Mammary epithelial cell (primary cell): ENCODE measurements at places on chromosomes 1 and 21. TPM values are rescaled to one million over a fixed set of nuclear protein-coding genes. Genes with fewer than 3 reads are reported as not detected.

Gene DSCAM
- total RNA-seq: 4.7 TPM

Gene CFHR3
- total RNA-seq: 0.19 TPM in 1 of 2 replicates, not detected in the other

- no peak for DNase-seq
Measured at GRCh38 chr1:29303201-29304024, 67.1 kb downstream of the PTPRU start.

DNA sequence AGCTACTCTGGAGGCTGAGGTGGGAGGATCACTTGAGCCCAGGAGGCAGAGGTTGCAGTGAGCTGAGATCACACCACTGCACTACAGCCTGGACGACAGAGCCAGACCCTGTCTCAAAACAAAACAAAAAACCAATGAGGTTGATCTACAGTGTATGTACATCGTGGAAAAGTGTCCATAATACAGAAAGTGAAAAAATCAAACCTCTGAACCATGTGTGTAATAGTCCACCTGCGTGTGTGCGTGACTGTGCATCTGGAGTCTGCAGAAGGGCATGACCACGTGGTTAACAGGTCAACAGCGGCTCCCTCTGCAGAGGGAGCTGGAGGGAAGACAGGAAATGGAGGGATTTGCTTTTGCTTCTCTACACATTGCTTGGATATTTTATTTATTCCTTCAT is 32.4 kb upstream of the ENO1 start:
- peak; percentile 63 for DNase-seq

DNA sequence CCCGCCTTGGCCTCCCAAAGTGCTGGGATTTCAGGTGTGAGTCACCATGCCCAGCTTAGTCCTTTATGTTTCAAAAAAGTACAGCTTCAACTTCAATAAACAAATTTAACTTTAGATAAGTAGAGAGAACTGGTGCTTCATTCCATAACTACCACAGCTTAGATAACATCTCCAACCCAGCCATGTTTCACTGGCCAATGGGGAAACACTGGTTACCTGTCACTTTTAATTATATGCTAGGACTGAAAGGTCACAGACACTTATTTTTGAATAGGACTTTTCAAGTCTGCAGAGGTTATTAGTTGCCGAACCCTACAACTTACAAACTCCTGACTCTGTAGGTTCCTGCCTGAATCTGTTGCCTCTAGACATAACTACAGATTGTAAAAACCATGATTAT is 56.5 kb upstream of the ST6GALNAC3 start:
- DNase-seq: no peak

Gene AVPR1B
- not detected in 2 replicates for total RNA-seq

DNA sequence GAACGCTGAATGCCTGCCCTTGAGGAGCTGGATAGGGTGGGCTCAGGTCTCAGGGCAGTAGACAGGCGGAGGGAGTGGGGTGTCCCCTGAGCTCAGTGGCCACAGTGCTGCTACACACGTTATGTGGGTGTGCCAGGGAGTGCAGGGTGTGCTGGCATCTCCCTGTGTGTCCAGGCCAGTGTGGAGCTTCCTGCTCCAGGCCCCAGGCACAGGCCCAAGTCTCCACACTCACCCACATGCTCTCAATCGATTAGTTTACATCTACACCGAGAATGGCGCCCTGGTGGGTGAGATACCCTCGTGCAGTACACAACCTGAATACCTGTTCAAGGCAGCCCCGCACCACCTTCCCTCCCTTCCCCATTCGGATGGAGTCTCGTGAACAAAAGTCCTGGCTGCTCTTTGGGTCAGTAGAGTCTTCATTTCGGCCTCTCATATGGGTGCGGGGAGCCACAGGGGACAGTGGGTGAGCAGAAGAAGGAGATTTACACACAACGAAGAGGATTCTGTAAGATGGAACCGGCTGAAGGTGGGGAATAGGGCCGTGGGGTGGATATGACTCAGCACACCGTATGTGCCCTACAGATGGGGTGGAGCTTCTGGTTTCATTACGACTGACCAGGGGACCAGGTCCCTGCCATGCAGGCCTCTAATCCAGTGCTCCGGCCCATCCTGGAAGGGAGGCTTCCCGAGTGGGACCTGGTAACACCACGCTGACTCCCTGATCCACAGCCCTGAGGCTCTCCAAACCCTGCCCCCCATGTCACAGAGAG is 93.3 kb downstream of the SPSB1 start:
- no peak for DNase-seq

Gene GBP3
- 27.2 TPM for total RNA-seq

Gene JAM2
- 0.17 TPM for total RNA-seq

Gene ETV3
- total RNA-seq: 20.5 TPM

DNA sequence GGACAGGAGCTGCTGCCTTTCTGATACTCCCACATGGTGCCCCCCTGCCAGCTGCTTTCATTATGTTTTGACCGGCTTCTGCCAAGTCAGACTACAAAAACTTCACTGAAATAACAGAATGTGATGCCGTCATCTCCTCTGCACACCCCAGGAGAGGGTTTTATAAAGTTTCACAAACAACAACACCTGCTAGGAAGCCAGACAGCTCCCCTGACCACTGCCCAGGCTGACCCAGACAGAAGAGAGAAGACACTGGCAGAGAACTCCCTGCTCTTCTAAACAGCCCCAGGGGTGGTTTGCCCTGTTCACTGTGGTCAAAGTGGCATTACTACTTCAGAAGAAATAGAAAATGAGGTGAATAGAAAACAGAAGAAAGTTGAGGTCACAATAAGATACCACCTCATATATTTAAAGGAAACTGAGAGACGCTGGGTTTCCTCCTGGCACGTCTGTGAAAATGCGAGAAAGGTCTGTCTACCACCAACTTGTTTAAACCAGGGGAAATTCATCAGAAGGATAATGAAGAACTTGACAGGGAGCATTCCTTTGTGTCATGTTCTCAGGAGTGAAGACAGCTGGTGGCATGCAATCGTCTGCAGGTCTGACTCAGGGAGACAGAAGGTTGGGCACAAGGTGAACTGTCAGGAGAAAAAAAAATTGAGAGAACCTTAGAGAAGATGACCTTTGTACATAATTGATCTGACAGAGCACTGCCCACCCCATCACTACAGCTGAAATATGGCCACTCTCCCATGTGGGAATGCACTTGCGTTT is 119.0 kb upstream of the NFIA start:
- DNase-seq: peak; percentile 17

- no peak for DNase-seq
Measured at GRCh38 chr1:109498161-109498801, 4.4 kb downstream of the CYB561D1 start.

DNA sequence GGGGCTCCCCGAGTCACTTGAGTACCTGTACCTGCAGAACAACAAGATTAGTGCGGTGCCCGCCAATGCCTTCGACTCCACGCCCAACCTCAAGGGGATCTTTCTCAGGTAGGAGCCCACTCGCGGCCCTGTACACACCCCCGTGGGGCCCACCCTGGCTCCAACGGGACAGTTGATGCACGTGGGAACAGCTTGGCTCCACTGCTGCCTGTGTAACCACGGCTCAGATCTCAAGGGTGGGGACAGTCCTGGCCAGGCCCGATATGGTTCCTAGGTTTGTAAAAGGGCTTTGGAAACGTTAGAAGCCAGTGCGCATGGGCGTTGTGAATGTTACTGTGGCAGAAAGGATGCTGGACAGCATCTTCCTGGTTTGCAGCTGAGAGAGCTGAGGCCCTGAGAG is 18.8 kb downstream of the PODN start:
- DNase-seq: no peak

Gene TNNI3K
- total RNA-seq: not detected in 2 replicates

Gene DMAP1
- total RNA-seq: 21.5 TPM

Gene SLC25A34
- 0.89 and 1.7 TPM in 2 replicates for total RNA-seq

DNA sequence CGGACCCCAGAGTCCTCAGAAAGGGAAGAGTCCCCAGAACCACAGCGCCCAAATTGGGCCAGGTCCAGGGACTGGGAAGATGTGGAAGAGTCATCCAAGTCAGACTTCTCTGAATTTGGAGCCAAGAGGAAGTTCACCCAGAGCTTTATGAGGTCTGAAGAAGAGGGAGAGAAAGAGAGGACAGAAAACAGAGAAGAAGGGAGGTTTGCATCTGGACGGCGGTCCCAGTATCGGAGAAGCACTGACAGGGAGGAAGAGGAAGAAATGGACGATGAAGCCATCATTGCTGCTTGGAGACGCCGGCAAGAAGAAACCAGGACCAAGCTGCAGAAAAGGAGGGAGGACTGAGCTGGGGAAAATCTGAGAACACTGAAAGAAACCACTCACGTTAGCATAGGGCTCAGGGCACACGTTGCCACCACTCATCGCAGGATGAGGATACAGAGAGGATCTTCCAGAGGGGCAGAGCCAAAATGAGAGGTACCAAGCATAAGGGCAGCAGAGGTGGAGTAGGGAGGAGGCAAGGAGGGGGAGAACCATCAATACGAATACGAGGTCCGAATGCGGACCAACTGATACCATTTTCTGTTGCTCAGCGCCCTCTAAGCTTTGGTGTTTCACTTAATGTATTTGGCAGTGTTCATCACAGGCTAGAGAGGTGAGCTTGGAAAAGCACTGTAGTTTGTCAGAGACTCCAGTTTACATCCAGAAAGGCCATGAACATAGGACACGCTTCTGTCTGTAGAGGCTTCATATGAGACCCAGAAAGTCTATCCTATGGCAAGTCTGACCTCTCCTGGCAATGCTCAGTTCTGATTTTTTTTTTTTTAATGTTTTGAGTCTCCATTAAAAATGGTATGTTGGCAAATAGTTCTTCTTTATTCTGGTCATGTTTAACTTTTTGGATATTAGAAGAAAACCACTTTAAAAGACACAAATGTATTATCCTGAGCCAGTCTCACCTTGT is 34.7 kb downstream of the STYXL2 start:
- DNase-seq: no peak

GRCh38 chr1:5756434-5757186 is 235.6 kb downstream of the NPHP4 start:
- DNase-seq: no peak

Gene IGFN1
- not detected for total RNA-seq

- no peak for DNase-seq
Measured at GRCh38 chr1:182682898-182683501, 1.4 kb downstream of the RGS8 start.

GRCh38 chr1:2194898-2195673 is 514 bp upstream of the FAAP20 start:
- peak; percentile 85 for DNase-seq

DNA sequence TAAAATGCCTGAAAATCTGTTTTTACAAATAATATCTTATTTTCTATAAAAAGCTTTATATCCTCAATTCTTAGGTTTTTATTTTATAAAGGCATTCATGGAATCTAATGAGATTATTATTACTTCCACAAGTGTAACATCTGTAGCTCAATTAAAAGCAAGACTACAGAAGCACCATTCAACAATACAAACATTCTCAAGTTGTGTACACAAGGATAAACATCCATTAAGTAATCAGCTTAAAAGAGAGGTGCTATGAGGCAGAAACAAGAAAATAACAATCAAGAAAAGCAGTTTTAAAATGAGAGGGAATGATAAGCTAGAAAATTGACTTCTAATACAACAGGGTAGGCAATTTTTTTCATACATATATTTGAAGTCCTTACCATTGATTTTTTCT is 326.1 kb downstream of the MRPL39 start:
- no peak for DNase-seq

DNA sequence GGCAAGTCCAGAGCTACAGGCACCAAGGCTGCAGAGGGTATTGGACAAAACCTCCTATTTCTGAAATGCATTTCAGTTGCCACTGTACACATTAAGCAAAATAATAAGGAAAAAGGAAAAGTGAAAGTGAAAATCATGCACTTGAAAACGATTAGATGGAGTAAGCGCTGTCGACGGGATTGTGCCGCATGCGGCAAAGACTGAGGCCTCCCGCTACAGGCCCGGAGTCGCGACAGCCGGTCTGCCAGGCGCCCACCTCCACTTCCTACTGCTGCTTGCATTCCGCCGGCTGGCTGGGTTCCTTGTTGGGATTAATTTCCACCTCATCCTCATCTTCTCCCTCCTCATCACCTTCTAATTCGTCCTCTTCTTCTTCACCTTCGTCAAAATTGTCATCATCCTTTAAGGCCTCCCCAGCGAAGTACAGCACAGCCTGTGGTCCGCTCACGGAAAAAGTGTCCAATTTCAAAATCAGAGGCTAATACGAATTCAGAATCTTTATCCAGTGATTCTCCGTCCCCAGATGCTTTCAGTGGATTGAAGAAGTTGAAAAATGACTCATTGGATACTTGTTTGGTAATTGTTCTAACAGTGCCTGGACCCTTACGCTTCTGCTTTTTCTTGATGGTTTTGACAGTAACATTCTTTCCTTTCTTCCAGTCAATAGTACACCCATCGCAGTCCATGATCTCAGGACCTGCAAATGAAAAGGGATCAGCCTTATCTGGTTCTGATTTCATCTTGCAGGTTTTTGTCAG is 38.0 kb downstream of the CD58 start:
- DNase-seq: no peak

DNA sequence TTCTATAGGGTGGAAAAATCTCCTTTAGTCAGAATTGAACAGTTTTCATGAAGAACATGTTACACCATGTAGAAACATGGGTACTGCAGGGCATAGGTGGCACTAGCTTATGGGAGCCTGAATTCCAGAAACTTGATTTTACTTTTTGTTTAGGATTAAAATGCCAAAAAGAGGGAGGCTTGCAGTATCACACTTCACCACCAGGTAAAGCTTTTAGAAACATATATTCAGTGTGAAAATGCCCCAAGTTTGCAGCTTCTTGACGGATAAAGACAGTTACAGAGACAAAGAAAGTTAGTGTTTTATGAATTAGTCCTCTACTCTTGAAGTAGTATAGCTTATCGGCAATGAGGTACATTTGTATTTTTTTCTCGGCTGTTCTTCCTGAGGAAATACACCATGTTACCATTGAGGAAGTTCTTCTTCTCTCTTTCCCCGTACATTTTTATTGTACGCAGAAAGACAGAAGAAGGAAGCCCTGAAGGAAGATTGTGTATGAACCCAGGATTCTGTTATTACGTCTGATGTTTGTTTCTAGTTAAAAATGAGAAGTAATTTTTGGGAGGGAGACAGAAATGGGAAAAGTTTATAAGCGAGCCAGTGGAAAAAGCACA is 66.1 kb downstream of the PBX1 start:
- DNase-seq: no peak

DNA sequence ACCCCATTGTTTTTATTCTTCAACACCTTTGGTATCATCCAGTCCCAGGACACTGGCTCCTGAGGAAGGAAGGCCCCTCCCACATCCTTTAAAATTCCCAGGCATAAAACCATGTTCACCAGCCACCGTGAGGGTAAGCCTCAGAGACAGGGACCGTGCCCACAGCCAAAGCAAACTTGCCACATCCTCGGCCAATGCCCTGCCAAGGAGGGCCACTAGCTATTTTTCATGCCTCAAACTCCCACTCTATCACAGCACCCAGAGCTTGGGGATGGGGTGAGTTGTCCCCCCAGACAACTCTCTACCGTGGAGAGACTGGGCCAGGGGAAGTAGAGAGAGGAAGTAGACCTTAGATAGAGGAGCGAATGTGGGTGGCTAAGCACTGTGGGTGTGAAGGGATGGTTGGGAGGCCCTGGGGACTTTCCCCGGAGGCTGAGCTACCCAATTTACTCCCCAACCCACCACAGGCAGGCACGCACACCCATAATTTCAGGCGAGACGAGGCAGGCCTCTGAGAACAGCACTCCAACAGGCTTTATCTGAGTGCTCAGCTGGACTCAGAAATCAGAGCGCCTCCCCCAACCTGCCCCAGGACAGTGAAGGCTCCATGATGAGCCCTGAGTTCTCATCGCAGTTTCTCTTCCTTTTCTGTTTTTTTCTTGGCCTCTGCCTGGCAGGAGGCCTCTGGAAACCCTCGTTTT is 15.9 kb upstream of the BTG2 start:
- no peak for DNase-seq

- no peak for DNase-seq
Measured at GRCh38 chr1:214264976-214265375, 16.0 kb upstream of the SMYD2 start.
